ENCODE measurements at places on chromosomes 5 and 9. TPM values are rescaled to one million over a fixed set of nuclear protein-coding genes. Genes with fewer than 3 reads are reported as not detected.
A peak's percentile ranks its signal among the peaks of the same experiment; 100 is the strongest.

The NKD2 gene
- 0.16 TPM for total RNA-seq

- DNase-seq = no peak
Measured at GRCh38 chr9:91844190-91844589, 105.8 kb downstream of the ROR2 start.

The ACOT12 gene
- not detected for total RNA-seq

GRCh38 chr5:146043722-146044121, 61.7 kb downstream of the PLAC8L1 start:
- no peak for DNase-seq

GRCh38 chr9:131695836-131696460, 43.9 kb downstream of the RAPGEF1 start:
- DNase-seq = no peak

The PRSS3 gene
- total RNA-seq = not detected

DNA sequence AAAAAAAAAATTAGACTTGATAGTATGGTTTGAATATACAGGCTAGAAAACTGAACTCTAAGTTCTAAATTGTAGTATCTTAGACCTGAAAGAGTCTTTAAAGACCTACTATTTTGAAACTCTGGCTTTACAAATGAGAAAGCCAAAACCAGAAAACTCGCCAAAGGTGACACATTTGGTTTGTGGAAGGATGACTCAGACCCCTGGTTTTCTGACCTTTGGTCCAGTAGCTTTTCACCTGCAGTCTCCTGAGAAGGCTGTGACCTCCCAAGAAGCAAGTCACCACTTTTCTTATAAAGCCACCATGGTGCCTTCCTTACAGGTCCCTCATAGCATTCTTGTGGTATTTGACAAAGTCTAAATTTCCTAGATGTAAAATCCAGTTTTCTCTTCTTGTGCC, 102.1 kb upstream of the CEP78 start:
- DNase-seq = no peak

The TYRP1 gene
- not detected for total RNA-seq

DNA sequence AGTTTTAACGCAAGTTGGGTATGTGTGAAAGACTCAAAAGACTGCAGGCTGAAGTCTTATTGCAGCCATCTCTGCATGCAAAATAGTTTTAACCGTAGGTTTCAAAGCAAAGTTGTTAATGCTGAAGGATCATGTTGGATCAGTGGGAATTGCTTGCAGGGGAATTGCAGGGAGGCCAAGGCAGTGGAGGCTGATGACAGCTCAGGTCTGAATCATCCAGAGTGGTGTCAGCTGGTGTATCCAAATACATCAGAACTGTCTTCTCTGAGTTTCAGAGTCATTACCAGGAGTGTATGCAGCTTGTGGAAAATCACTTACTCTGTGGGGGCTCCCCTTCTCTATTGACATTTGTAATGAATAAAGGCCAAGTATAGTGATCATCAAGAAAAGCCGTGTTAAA, 435.7 kb downstream of the SH3GL2 start:
- DNase-seq = no peak

DNA sequence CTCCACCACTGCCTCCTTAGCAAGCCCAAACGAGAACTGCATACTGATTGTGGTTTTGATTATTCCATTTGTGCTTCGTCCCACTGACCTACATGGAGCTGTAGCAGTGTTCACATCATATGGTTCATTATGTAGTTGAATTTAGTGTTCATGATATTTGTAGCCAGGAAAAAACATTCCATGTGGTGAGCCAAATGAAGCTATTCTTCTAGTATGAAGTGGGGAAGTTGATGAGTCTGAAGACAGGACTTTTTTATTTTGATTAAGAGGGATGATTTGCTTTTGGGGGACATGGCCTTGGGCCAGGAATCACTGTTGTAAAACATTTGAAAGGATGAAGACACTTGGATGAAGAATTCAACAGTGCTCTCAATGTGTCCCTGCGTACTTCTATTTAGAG, 192.9 kb upstream of the SLC27A6 start:
- no peak for DNase-seq

- DNase-seq = no peak
Measured at GRCh38 chr5:53928641-53929040, 368.2 kb downstream of the NDUFS4 start.

GRCh38 chr5:159003045-159004030, 96.4 kb downstream of the EBF1 start:
- DNase-seq = no peak

- no peak for DNase-seq
Measured at GRCh38 chr9:37917313-37917731, 13.4 kb upstream of the SLC25A51 start.

GRCh38 chr5:150065346-150065745, 21.0 kb downstream of the CSF1R start:
- no peak for DNase-seq

The S100Z gene
- total RNA-seq = not detected

GRCh38 chr5:15897656-15898055, 281.9 kb downstream of the MARCHF11 start:
- no peak for DNase-seq

The FOXI1 gene
- total RNA-seq = not detected

- no peak for DNase-seq
Measured at GRCh38 chr5:130286971-130287370, 382.7 kb downstream of the CHSY3 start.

DNA sequence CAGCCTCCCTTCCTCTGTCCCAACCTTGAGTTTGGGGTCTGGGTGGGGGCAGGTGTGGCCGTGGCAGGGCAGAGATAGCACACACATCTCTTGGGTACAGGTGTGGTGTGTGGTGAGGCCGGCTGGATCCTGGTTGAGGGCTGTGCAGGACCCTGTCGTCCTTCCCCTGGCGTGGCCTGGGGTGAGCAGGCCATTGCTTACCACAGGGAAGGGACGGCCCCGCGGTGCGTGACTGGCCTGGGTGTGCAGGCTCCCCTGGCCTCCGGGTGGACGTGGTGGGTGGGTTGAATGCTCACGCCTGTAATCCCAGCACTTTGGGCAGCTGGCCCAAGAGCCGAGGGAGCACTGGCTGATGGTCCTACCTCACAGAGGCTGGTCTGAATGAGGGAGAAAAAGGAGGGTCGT, 1.2 kb downstream of the ARRDC1 start:
- DNase-seq = no peak

- no peak for DNase-seq
Measured at GRCh38 chr5:138077064-138077696, 6.7 kb upstream of the WNT8A start.

DNA sequence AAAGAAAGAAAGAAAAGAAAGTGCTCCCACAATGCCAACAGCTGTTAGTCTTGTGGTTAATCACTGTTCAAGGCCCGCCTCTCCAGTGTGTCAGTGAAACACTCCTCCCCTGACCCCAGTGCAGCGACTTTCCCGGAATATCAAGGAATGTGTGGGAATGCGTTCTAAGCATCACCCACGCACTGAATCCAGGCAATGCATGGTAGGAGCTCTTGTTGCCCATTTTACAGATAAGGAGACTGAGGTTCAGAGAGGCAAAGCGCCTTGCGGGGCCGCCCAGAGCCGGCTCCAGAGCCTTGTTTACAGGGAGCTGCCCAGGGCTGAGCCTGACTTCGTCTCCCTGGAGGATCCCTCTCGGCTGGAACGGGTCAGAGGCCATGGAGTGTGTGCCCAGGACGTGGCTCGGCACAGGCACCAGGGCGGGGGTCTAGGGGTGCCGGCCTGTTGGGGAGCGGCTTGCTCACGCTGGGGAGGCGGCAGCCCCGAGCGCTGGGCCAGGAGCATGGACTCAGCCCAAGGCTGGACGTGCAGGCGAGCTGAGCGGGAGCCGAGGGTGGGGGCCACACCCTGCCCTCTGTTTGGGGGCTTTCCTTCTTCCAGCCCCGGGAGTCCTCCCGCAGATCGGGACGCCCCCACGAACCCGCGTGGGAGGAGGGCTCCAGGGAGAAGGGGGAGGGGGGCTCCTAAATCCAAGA, 823 bp downstream of the ST6GALNAC6 start:
- DNase-seq = peak; percentile 39

GRCh38 chr5:67165526-67166459, 30.8 kb downstream of the CD180 start:
- peak; percentile 67 for DNase-seq

DNA sequence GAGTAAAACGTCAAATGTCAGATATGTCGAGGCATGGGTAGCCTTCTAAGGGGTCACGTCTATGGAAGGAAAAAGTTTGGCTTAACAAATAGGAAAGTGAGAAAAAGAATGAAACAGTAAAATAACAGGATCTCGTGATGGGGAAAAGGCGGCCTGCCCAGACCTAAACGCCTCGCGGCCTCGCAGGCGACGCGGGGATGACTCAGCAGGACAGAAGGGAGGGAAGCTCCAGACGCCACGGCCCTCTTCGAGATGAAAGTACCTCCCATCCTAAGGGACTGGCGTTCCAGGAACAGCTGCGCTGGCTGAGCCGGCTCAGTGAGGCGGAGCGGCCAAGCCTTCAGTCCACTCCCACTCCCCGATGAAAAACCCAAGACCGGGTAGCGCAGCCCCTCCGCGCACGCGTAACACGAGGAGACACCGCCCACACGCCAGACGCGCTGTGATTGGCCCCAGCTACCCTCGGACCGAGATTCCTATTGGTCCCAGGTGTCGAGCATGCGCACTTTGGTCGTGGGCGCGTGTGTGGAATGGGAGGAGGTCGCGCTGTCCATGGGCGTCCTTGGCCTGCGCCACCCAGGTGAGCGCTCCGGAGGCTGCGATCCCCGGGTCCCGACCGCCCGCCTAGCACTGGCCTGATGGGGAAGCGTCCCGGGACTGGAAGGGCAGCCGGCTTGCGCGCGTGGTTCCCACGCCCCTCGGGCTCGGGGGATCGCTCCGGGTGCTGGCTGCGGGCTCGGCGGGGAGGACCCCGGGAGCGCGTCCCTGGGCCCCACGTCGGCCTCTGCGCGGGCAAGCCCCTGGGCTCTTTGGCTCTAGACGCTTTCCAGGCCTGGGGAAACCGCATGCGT, 588.5 kb downstream of the MTRR start:
- peak; percentile 76 for DNase-seq

GRCh38 chr9:128118971-128119665, 8.4 kb downstream of the PTGES2 start:
- no peak for DNase-seq

The NRARP gene
- total RNA-seq = 1.9 TPM

GRCh38 chr9:38401994-38402393, 9.5 kb downstream of the ALDH1B1 start:
- no peak for DNase-seq

GRCh38 chr9:132283165-132283564, 71.6 kb downstream of the SETX start:
- DNase-seq = no peak

The CAMK2A gene
- not detected for total RNA-seq

GRCh38 chr5:44603496-44604272, 205.1 kb upstream of the MRPS30 start:
- DNase-seq = no peak

The DPM2 gene
- 41.4 TPM for total RNA-seq

DNA sequence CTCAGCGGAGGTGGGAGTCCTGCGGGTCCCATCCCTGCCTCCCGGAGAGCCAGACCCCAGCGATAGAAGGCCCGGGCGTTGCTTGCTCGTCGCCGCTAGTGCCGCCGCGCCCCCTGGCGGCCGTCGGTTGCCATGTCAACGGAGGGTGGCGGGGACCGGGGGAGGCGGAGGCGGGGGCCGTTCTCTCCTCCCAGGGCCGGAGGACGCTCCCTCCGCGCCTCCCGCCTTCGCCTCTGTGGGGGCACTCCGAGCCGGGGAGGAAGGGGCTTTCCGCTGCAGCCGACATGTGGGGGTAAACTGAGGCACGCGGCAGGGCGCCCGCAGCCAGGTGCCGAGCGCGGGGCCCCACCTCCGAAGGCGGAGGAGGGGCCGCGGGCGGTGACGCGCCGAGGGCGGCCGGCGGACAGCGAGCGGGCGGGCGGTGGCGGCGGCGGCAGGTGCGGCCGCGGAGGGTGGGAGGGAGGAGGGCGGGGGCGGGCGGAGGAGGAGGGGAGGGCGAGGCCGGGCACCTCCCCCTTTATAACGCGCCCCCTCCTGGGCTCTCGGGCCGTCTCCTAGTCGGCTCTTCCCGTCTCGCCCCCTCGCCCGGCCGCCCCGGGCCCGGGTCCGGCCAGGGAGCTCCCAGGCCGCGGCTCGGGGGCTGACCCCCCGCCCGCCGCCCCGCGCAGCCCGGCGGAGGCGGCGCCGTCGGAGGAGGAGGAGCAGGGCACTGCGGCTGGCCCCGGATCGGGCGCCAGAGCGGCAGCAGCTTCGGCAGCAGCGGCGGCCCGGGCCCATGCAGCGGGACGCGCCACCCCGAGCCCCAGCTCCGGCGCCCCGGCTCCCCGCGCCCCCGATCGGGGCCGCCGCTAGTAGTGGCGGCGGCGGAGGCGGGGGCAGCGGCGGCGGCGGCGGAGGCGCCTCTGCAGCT, 556 bp upstream of the CDK9 start:
- peak; percentile 92 for DNase-seq

The PRRC1 gene
- 33.6 TPM for total RNA-seq

All from activated B cell treated with CpG ODN at 0.5 μM for 24 hours (primary cell).